ENCODE measurements at places on chromosomes 1 and 21. TPM values are rescaled to one million over a fixed set of nuclear protein-coding genes. Genes with fewer than 3 reads are reported as not detected.

CXADR gene
- 102 TPM for total RNA-seq

DNA sequence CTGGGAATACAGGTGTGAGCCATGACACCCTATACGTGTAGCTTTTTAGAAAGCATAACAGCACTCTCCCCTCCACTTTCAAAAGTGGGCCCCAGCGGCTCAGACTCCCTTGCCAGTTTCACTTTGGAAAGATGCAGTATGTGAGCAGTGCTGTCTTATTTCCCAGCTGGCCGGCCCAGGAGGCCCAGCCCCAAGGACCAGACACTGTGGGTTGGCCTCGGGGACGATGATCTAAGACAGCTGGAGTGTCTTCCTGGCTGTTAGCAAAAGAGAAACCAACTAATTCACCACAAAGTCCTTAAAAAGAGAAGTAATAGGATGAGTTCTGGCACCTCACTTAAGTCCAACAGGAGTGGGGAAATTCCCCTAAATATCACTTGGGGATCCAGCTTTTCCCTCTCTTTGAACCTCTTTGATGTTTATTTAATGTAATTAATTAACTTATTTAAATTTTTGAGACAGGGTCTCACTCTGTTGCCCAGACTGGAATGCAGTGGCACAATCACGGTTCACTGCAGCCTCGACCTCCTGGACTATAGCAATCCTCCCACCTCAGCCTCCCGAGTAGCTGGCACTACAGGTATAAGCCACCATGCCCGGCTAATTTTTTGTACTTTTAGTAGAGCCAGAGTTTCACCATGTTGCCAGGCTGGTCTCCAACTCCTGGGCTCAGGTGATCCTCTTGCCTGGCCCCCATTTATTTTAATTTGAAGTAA lies 17.6 kb upstream of the CLIC4 start:
- no peak overlapping the region for H3K27ac ChIP-seq
- H3K27me3 ChIP-seq = no peaks in the 10 kb centered on the region
- H3K4me3 ChIP-seq = no peak overlapping the region
- no peak for DNase-seq

GRCh38 chr1:211591980-211592493 lies 13.1 kb upstream of the SLC30A1 start:
- no peak overlapping the region for H3K27ac ChIP-seq
- no peak for DNase-seq
- no peaks in the 10 kb centered on the region for H3K27me3 ChIP-seq
- H3K4me3 ChIP-seq = no peak overlapping the region

- no peaks in the 10 kb centered on the region for H3K27me3 ChIP-seq
- 0 out of 2 replicates have a peak, but pooled peaks cover 3% of the 10 kb centered on the region for H3K4me1 ChIP-seq
- DNase-seq = no peak
These were observed 55.2 kb downstream of the AJAP1 start for GRCh38 chr1:4709641-4710040.

DNA sequence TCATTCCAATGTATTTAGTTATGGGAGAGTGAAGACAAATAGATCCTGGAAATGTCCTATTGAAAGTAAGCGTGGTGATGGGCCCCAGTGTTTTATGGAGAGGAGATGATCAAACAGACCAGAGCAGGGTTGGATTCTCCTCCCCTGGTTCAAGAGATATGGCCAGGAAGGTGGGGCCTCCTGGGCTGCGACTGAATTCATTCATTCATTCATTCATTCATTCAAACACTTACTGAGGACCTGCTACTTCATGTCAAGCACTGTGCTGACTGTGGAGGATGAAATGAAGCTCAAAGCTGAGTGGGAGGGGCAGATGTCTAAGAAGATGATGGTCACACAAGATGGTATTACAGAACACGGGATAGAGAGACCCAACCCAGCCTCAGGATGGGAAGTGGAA lies 71.5 kb upstream of the TNR start:
- no peaks in the 10 kb centered on the region for H3K27me3 ChIP-seq
- H3K4me3 ChIP-seq = no peak overlapping the region
- H3K4me1 ChIP-seq = no peaks in the 10 kb centered on the region
- H3K36me3 ChIP-seq = no peaks in the 10 kb centered on the region

- DNase-seq = no peak
- H3K4me1 ChIP-seq = peaks cover 38% of the 10 kb centered on the region
- H3K27me3 ChIP-seq = no peaks in the 10 kb centered on the region
These were observed 4.2 kb upstream of the NENF start for GRCh38 chr1:212428496-212428895.

All from Caco-2 (cell line).